Esophagus squamous epithelium (tissue), 5 donors: ENCODE measurements at places on chromosomes 4 and X. TPM values are rescaled to one million over a fixed set of nuclear protein-coding genes. Genes with fewer than 3 reads are reported as not detected.

Gene DSPP
- not detected for total RNA-seq

Gene LDB2
- total RNA-seq = 16.0 TPM

Gene NUDT11
- 1.1 TPM for total RNA-seq

Gene L1CAM
- total RNA-seq = 0.35 TPM

Gene RNF175
- 0.76 TPM for total RNA-seq

Gene SPATA4
- total RNA-seq = not detected

Gene CCSER1
- 3.1 TPM for total RNA-seq

Gene SULT1E1
- not detected for total RNA-seq

Gene SFRP2
- 18.3 TPM for total RNA-seq

Gene USP17L28
- not detected for total RNA-seq

Gene ZCCHC18
- total RNA-seq = 0.73 TPM

GRCh38 chrX:67317725-67318124 is 226.1 kb upstream of the AR start:
- H3K4me1 ChIP-seq = no peaks in the 10 kb centered on the region
- DNase-seq = no peak
- H3K27ac ChIP-seq = no peak overlapping the region
- no peaks in the 10 kb centered on the region for H3K27me3 ChIP-seq

GRCh38 chr4:69785211-69785831 is 24.9 kb upstream of the SULT1B1 start:
- H3K4me1 ChIP-seq = no peaks in the 10 kb centered on the region
- no peak for DNase-seq
- no peaks in the 10 kb centered on the region for H3K27me3 ChIP-seq
- no peak overlapping the region for H3K4me3 ChIP-seq

- DNase-seq = no peak
- no peaks in the 10 kb centered on the region for H3K27me3 ChIP-seq
- no peaks in the 10 kb centered on the region for H3K4me1 ChIP-seq
- H3K4me3 ChIP-seq = no peak overlapping the region
Observed at GRCh38 chr4:146095860-146096259, 79.7 kb upstream of the LSM6 start.

- no peak overlapping the region for H3K27ac ChIP-seq
- no peak for DNase-seq
- no peaks in the 10 kb centered on the region for H3K4me1 ChIP-seq
- no peak overlapping the region for H3K4me3 ChIP-seq
Observed at GRCh38 chr4:74408639-74409038, 36.3 kb upstream of the AREG start.

DNA sequence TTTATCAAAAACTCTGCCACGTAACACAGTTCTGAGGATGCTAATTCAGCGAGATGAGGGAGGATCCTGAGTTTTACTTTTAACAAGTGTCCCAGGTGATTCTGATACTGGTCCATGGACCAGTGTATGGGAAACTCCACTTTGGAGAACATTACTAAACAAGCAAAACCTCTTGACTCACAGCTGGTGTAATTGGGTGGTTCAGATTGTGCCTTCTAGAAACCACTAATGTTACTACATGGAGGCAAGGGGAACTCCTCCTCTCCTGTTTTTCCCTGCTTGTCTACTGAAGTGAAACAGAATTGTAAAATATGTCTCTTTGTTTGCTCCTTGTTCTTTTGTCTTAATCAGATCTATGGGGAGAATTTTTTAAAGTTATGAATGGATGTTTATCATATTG is 62.6 kb downstream of the FRAS1 start:
- H3K27ac ChIP-seq = no peak overlapping the region
- H3K27me3 ChIP-seq = no peaks in the 10 kb centered on the region
- H3K4me3 ChIP-seq = no peak overlapping the region
- H3K4me1 ChIP-seq = no peaks in the 10 kb centered on the region
- H3K36me3 ChIP-seq = no peaks in the 10 kb centered on the region

DNA sequence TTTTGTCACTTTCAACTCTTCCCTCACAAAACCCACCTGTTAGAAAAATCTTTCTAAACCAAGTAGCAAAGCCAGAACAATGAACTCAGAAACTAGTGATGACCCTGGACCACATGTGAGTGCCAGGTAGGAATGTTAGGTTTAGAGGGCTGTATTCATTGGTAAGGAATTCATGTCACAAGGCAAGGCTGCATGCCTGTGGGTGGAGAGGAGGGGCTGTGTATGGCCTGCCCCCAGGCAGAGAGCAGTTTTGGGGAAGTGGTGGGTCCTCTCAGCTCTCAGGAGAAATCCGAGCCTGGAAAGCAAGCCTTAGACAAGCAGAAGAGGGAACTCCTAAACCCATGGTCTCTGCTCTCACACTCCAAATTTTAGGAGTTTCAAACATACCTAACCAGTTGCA is 2.4 kb downstream of the RNF175 start:
- H3K27me3 ChIP-seq = no peaks in the 10 kb centered on the region
- no peak overlapping the region for H3K4me3 ChIP-seq
- H3K27ac ChIP-seq = no peak overlapping the region
- peaks cover 8% of the 10 kb centered on the region for H3K4me1 ChIP-seq

DNA sequence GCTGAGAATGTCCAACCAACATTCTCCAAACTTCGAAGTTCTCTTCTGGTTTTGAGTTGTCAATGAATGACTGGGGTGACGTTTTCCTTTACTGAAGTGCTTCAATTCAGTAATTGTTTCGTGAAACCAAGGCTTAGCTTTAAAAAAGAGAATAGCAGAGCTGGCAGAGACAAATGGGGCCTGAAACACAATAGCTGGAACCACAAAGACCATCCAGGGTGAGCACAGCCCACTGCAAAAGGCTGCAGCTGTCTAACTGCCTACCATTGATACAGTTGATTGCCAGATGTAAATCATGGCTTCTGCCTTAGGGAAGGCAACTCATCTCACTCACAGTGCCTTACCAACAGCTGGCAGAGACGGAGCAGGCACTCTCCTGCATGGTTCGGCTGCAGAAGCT is 78.7 kb upstream of the ZNF518B start:
- H3K27ac ChIP-seq = no peak overlapping the region
- no peak for DNase-seq
- H3K4me3 ChIP-seq = no peak overlapping the region
- H3K36me3 ChIP-seq = no peaks in the 10 kb centered on the region

DNA sequence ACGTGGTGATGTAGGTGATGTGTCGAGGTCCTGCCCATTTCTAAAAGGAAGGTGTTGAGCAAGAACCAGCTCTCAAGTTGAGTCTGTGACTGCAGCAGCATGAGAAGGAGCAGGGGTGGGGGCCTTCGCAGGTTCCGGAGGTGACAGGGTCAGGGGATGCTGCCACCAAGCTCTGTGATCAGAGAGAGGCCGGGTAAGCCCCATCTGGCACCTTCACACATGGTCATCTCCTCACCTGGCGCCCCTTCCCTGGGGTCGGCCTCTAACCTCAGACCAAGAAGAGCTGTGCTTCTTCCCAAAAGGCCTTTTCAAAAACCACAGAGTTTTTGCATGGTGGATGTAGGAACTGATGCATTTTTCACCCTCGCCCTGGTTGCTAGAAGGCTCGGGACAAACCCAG is 137.6 kb downstream of the CPZ start:
- H3K4me1 ChIP-seq = no peaks in the 10 kb centered on the region
- no peak overlapping the region for H3K27ac ChIP-seq
- H3K27me3 ChIP-seq = no peaks in the 10 kb centered on the region

GRCh38 chr4:102080184-102080583 is 265.1 kb downstream of the SLC39A8 start:
- H3K4me3 ChIP-seq = no peak overlapping the region
- H3K4me1 ChIP-seq = no peaks in the 10 kb centered on the region
- H3K36me3 ChIP-seq = no peaks in the 10 kb centered on the region
- H3K27ac ChIP-seq = no peak overlapping the region

DNA sequence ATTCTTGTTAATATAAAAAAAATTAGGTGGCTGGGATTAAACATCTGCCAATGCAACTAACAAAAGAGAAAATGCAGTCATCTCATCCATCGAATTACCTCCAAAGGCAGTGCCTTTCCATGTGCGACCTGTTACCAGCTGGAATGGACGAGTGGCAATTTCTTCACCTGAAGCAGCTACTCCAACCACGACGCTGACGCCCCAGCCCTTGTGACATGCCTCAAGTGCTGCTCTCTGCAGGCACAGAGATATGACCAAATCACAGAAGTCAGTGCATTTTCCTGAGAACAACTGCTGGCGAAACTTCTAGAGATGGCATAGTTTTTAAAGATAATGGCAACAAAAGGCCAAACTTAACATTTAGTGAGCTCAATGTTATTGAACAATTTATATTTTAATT is 13.8 kb downstream of the ADH5 start:
- no peak overlapping the region for H3K4me3 ChIP-seq
- H3K27ac ChIP-seq = no peak overlapping the region
- H3K36me3 ChIP-seq = peaks cover 17% of the 10 kb centered on the region
- no peaks in the 10 kb centered on the region for H3K27me3 ChIP-seq
- no peaks in the 10 kb centered on the region for H3K4me1 ChIP-seq

DNA sequence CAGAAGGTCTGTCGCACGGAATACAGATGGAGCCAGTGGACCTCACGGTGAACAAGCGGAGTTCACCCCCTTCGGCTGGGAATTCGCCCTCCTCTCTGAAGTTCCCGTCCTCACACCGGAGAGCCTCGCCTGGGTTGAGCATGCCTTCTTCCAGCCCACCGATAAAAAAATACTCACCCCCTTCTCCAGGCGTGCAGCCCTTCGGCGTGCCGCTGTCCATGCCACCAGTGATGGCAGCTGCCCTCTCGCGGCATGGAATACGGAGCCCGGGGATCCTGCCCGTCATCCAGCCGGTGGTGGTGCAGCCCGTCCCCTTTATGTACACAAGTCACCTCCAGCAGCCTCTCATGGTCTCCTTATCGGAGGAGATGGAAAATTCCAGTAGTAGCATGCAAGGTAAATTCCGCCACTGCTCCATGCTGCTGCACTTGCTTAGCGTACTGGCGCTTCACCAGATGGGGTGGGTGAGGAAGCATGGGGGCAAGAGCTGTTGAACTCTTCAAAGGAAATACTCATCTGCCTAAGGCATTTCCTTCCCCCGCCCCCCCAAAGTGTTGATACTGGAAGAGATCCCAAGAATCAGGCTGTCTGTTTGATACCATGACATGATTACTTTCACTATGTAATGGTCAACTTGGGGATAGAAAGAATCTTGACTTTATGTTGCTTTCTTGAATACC is 24.8 kb downstream of the KLF3 start:
- H3K27me3 ChIP-seq = no peaks in the 10 kb centered on the region
- no peak overlapping the region for H3K27ac ChIP-seq
- peaks cover 95% of the 10 kb centered on the region for H3K36me3 ChIP-seq
- DNase-seq = no peak
- H3K4me1 ChIP-seq = peaks cover 79% of the 10 kb centered on the region
- H3K4me3 ChIP-seq = no peak overlapping the region

- no peak for DNase-seq
- no peak overlapping the region for H3K27ac ChIP-seq
- H3K27me3 ChIP-seq = peaks cover 32% of the 10 kb centered on the region
Observed at GRCh38 chr4:110492522-110492921, 16.6 kb downstream of the ENPEP start.

DNA sequence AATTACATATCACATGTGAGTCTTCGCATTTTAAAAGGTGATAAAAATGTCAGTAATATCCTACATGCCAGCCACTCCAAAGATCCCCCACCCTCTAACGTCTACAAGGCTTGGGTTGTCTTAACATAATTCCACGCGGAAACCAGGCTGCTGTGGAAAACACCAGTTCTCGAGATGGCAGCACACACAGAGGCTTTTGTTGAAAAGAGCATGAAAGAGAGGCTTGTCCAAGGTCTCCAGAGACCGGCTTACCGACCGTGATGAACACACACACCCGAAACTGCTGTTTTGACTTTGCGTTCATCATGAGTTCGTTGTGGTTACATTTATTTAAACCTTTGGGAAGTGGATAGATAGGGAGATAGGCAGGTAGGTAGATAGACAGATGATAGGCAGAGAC is 87.9 kb downstream of the CRLF2 start:
- H3K4me3 ChIP-seq = no peak overlapping the region
- H3K27ac ChIP-seq = no peak overlapping the region
- H3K27me3 ChIP-seq = peaks cover 15% of the 10 kb centered on the region
- H3K4me1 ChIP-seq = no peaks in the 10 kb centered on the region
- no peaks in the 10 kb centered on the region for H3K36me3 ChIP-seq
- no peak for DNase-seq

DNA sequence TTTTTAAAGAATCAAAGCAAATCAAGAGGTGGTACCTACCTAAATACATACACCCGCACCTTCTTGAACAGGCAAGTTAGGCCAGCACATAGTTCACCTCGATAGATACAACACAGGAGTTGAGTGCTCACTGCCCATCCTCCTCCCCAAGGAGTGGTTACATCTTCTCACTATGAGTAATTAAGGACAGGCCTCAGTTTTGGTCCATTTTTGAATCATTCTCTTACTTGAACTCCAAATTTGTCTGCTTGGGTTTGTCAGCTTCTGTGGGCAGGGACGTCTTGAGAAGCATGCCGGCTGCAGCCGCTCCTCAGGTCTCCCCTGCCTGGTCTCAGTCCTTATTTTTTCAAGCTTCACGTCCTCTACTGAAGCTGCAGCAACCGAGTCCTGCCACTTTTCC is 190.6 kb upstream of the RBPJ start:
- no peak for DNase-seq
- H3K4me3 ChIP-seq = no peak overlapping the region
- H3K4me1 ChIP-seq = peaks cover 12% of the 10 kb centered on the region
- no peaks in the 10 kb centered on the region for H3K36me3 ChIP-seq

- no peaks in the 10 kb centered on the region for H3K4me1 ChIP-seq
- no peak for DNase-seq
- H3K27me3 ChIP-seq = no peaks in the 10 kb centered on the region
- H3K4me3 ChIP-seq = no peak overlapping the region
- no peaks in the 10 kb centered on the region for H3K36me3 ChIP-seq
- peak overlapping the region; percentile 51 for H3K27ac ChIP-seq
Observed at GRCh38 chr4:11543706-11544105, 115.0 kb upstream of the HS3ST1 start.

- no peaks in the 10 kb centered on the region for H3K36me3 ChIP-seq
- DNase-seq = no peak
- H3K27me3 ChIP-seq = no peaks in the 10 kb centered on the region
- H3K4me3 ChIP-seq = peak overlapping the region; percentile 65
- peaks cover 9% of the 10 kb centered on the region for H3K4me1 ChIP-seq
Observed at GRCh38 chr4:76948443-76949275, 893 bp upstream of the SEPTIN11 start.

DNA sequence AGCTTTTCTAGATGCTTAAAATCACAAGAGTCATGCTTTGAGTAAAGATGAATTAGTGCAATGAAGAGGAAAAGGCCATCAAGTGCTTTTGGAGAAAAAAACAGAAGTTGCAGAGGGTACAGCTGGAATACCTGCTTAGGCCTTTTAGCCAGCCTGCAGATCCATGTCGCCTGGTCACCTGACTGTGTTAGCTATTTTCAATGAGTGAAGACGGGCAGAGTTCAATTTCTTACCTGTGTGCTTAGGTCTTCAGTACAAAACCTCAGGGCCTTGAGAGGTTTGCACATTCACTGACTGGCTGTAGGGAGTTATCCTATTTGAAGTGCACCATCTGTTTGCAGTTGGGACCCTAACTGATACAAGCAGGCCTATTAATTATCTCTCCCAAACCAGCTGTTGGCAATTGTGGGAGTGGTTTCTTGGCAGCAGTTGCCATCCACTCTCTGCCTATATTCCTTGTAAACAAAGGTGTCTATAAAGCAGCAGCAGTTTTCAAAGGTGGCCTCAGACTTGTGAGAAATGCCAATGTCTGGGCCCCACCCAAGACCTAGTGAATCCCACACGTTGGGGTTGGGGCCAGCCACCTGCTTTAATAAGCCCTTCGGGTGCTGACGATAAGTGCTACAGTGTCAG is 16.3 kb upstream of the FAT1 start:
- no peaks in the 10 kb centered on the region for H3K27me3 ChIP-seq
- H3K4me1 ChIP-seq = peaks cover 6% of the 10 kb centered on the region
- H3K27ac ChIP-seq = no peak overlapping the region
- no peaks in the 10 kb centered on the region for H3K36me3 ChIP-seq
- DNase-seq = no peak

GRCh38 chr4:32215277-32215676 is 1495.1 kb downstream of the PCDH7 start:
- no peaks in the 10 kb centered on the region for H3K27me3 ChIP-seq
- no peak overlapping the region for H3K27ac ChIP-seq
- no peaks in the 10 kb centered on the region for H3K36me3 ChIP-seq
- no peaks in the 10 kb centered on the region for H3K4me1 ChIP-seq
- no peak overlapping the region for H3K4me3 ChIP-seq
